ENCODE measurements at places on chromosomes 11 and 22.

- DNase-seq, result no peak
Measured at GRCh38 chr11:92048415-92048814, 176.2 kb upstream of the FAT3 start.

DNA sequence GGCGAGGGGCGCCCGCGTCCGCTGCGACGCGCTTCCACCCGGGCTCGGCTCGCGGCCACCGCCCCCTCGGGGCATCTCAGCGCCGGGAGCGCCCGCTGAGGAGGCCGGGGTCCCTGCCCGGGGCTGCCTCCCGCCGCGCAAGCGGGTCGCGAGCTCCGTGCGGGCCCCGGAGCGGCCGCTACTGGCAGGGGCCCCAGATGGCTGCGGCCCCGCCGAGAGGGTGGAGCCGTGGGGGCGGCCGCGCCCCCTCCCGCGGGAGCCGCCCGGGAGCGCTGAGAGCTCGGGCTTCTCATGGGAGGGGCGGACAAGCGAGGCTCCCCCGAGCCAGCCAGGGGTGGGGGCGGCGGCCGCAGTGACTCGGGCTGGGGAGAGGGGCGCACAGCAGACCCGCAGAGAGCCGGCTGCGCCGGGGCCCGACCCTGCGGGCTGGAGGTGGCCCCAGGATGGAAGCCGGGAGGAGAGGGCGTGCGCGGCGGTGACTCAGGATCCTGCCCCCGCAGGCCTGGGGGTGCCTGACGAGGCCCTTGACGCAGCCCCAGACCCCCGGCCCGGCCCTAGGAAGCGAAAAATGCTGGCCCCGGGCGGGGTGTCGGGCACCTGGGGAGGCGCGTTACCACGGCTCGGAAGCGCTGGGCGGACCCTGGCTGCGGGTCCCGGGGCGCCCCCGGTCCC lies 603 bp upstream of the ZFTA start:
- DNase-seq, result no peak

GRCh38 chr11:34356913-34357700 lies 703 bp downstream of the ABTB2 start:
- peak; percentile 32 for DNase-seq

- no peak for DNase-seq
Measured at GRCh38 chr22:37377927-37378326, 49.4 kb downstream of the ELFN2 start.

GRCh38 chr11:6674862-6675261 lies 8.3 kb downstream of the MRPL17 start:
- DNase-seq, result no peak

Data from T-cell (primary cell).